ENCODE measurements at places on chromosomes 4 and X. TPM values are rescaled to one million over a fixed set of nuclear protein-coding genes. Genes with fewer than 3 reads are reported as not detected.

Gene FAM184B
- not detected for total RNA-seq

Gene LDB2
- 543 TPM for total RNA-seq

Gene RNF212
- total RNA-seq = 0.60 TPM

Gene ZGRF1
- total RNA-seq = 5.1 TPM

Gene MAGEA1
- total RNA-seq = not detected

Gene FGFR3
- 0.83 TPM for total RNA-seq

Gene TTC29
- not detected for total RNA-seq

Gene SPIN2A
- total RNA-seq = 0.15 TPM

Gene TNIP3
- under 0.01 TPM for total RNA-seq

Gene CCNG2
- 8.2 TPM for total RNA-seq

Measured in smooth muscle cell of the coronary artery (primary cell).